ENCODE measurements at places on chromosomes 12 and 14.

DNA sequence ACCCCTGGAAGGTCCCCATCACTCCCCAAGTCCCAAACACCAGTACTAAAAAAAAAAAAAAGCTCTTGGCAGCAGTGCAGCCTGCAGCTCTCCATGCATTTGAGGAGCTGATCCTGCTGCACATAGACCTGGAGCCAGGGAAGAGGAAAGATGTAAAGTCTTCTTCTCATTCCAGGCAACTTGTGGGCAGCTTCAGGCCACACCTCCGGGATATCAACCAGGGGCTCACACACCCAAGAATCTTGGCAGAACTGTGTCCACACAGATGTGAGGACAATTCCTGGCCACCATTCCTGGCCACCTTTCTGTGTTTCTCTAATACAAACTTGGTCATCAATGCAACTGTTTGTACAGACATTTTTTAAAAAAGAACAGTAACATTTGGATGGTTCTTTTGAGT, 72.7 kb downstream of the TMEM132C start:
- no peak for DNase-seq

DNA sequence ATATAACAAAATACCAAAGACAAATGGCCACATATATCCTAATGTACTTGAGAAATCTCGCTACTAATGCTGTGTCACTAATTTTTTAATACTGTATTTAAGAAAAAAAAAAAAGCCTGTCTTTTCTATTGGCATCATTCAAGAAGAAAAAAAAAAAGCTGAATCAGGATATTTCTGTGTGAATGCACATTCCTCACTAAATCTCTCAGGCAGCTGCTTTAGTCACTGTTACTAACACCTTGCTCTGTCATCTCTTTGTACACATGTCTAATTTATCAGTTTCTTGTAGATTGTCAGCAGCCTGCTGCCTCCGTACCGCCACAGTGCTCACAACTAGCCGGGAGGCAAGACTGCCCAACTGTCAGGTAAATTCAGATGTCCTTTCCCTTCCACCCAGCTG, 32.0 kb upstream of the FGD4 start:
- DNase-seq = no peak

DNA sequence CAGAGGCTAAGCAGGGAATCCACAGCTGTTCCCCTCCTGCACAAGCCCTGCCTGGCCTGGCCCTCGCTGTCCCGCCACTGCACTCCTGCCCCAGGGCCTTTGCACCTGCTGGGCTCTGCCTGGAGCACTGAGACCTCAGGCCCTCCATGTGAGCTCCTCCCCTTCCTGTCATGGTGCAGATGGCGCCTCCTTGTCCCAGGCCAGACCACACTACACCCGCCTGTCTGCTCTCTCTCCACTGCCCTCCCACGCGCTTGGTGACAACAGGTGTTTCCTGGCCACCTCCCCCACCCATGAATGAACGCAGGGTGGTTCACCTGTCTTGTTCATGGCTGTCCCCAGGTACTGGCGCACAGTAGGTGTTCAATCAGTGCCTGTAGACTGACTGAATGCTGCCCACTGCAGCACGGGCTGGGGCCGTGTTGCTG, 82.9 kb downstream of the NCOR2 start:
- DNase-seq = no peak

DNA sequence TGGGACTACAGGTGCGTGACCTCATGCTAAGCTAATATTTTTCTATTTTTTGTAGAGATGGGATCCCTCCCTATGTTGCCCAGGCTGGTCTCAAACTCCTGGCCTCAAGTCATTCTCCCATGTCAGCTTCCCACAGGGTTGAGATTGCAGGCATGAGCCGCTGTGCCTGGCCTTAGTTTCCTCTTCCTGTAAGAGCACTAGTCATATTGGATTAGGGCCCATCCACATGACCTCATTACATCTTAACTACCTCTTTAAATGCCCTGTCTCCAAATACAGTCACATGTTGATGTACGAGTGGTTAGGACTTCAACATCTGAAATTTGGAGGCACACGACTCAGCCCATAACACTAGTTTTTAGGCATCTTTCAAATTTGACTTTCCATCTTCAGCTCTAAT, 72.2 kb upstream of the RASSF3 start:
- no peak for DNase-seq

GRCh38 chr12:52006726-52007157, at the start of gene TAMALIN:
Gene TAMALIN (plus strand): TSS chr12:52006946. CDS start chr12:52007020, 74 bp downstream.
- DNase-seq = peak; percentile 61

DNA sequence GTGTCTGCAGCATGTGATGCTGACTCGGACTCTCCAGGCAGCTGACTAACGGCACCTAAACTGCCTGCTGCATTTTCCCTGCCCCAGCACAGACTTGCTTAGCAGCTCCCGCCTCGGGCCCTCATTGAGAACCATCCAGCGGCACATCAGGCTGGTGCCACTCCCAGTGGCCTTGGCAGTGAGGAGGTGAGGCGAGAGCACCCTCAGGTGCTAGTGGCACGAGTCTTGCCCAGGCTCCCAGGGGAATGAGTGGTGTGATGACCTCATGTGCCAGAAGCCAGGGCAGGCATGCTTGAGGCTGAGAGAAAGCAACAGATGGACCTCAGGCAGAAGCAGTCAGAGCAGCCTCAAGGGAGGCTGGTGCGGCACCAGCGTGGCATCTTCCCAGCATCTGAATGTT, 60.2 kb downstream of the PRKCH start:
- no peak for DNase-seq

DNA sequence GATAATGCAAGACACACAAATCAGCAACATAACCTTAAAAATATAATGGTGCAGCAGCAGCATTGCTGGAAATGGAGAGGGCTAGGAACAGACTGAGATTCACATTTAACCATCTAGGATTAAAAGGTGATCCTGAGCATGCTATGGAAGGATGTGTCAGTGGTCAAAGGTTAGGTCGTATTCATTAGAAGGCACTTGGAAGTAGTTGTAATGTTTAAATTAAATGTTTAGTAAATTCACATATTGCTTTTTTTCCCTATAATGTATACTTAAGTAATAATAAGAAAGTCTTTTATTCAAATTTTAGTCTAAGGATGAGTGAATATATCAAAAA, 368.6 kb upstream of the PDE3A start:
- DNase-seq = no peak

GRCh38 chr12:75944097-75944904, 87.3 kb downstream of the PHLDA1 start:
- no peak for DNase-seq

DNA sequence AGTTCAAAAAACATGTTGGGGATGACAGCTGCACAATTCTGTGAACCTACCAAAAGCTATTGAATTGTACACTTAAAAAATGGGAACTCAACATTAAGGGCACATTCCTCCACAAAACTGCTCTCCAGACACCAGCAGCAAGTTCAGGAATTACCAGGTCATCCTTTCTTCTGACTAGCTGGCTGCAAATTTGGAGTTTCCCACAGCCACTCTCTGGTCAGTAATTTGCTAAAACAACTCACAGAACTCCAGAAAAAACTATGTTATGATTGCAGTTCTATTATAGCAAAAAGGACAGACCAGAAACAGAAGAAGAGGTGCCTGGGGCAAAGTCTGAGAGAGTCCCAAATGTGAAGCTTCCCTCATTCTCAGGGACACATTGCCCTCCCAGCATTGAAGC, 20.1 kb upstream of the PLEKHD1 start:
- no peak for DNase-seq

DNA sequence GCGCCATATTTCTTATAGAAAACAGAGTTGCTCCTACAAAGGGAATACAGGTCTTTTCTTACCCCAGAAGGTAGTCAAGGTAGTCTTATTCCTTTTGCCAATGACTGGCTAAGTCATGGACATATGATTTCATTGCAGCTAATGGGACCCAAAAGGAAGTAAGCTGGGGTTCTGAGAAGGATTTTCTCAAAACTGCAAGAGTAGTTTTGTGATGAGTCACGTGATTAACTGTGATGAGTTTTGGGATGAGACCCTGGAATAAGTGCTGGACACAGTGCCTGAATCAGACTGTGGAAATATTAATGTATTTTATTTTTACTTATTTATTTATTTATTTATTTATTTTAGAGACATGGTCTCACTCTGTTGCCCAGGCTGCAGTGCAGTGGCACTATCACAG, 13.4 kb upstream of the NIN start:
- no peak for DNase-seq

GRCh38 chr12:96238336-96239047, 44.3 kb downstream of the ELK3 start:
- DNase-seq = no peak

GRCh38 chr14:56137849-56138248, 19.6 kb downstream of the PELI2 start:
- no peak for DNase-seq

DNA sequence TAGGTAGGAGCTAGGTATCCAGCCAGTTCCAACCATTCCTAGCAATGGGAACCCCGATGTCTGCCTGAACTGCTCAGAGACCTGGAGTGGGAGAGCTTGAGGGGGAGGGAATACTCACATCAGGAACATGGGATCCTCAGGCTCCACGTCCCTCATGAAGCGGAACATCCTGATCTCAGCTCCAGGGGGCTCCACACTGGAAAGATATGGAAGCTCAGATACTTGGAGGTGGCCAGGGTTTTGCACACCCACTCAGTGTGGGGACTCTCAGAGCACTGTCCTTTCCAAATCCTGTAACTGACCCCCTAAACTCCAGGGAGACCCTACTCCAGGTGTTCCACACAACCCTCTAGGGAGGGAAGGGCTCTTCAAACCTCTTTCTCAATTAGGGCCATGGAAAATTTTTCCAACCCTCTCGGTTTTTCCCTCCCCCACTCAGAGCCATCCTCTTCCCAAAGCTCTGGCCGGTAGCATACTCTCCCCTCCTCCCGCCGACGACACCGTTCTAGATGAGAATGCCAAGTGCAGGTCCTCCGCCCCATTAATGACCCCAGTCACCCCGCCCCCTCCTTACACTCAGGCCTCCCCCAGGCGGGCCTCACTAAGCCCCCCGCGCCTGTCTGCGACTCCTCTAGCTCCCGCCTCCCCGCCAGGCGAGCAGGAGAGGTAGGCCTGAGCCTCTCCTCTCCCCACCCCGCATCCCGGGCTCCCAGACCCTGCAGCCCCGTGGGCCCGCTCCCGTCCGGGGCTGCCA, 597 bp downstream of the MLF2 start:
- DNase-seq = no peak

GRCh38 chr12:116104167-116104767, 173.2 kb downstream of the MED13L start:
- no peak for DNase-seq

GRCh38 chr12:118259079-118259478, 113.6 kb downstream of the TAOK3 start:
- no peak for DNase-seq

DNA sequence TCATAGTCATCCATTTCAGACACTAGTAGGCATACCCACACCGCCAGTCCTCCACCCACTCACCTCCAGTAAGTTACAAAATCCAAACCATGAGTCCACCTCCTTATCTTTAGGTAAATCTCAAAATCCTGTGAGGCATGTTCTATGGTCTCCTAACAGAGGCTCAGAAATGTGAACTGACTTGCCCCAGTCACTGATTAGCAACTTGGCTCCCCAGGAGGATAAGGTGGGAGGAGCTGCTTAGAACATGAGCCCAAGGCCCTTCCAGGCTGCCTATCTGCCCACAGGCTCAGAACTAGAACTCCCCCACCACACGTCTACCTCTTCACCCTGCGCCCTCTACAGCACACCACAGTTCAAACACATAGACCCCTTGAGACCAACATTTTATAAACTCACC, 19.9 kb downstream of the SETD3 start:
- no peak for DNase-seq

- no peak for DNase-seq
Observed at GRCh38 chr12:15632708-15633107, 156.5 kb downstream of the EPS8 start.

GRCh38 chr12:77998236-77998786, 167.6 kb downstream of the NAV3 start:
- DNase-seq = no peak

- no peak for DNase-seq
Observed at GRCh38 chr14:40058901-40059897, 627.0 kb upstream of the FBXO33 start.

DNA sequence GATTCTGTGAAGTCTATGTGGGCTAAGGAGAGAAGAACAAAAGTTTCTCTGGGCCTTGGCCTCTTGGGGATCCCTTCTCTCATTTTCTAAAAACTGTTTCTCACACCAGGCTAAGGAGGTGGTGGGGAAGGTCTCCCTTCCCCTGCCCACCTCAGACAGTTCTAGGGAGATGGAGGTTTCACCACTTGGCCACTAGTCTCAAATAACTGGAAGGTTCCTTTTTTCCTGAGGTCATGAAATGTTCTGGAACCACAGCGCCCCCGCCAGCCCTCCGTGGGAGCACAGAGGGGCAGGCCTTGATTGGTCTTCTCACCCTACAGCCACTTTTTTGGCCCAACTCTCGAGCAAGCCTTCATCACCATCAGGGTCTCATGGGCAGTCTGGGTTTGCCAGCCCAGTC, 12.6 kb downstream of the C12orf43 start:
- no peak for DNase-seq

GRCh38 chr14:89276424-89276975, 140.5 kb downstream of the FOXN3 start:
- peak; percentile 33 for DNase-seq

DNA sequence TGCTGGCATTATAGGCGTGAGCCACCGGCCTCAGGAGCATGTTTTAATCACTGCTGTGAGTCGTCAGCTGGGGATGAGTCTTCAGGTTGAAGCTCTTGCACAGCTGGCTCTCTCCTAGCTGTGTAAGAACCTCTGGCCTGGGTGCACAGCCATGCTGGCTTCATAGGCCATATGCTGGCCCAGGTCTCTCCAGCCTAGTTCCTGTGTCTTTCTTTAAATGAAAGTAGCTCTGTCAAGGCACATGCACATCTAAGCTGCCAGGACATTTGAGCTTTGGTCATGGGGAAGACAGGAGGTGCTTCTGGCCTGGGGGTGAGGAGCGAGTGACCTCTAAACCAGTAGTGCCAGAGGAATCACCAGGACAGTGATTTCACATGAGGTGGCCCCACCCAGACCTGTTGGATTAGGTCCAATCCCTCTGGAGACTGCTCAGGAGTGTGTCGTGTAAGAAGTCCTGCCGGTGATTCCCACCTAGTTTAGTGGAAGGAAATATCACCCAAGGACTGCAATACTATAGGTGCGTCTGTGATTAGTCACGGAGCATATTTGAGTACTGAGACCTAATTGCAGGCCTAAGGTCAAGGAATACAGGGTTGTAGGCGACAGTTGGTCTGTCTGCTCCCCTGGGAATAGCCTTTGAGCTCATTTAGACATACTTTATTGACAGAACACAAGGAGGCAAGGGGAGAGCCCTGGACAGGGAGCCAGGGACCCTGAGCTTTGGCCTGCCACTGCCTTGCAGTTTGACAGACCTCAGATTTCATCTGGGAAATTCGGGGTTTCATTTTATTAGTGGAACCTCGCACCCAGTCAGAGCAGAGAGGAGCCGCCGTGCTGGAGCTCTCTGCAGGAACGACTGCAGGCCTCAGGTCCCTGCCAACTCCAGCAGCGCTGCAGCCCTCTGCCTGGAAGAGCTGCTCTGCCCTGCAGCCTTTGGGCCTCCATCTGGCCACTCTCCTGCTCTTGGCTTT, 67.0 kb downstream of the ANKRD9 start:
- DNase-seq = no peak

DNA sequence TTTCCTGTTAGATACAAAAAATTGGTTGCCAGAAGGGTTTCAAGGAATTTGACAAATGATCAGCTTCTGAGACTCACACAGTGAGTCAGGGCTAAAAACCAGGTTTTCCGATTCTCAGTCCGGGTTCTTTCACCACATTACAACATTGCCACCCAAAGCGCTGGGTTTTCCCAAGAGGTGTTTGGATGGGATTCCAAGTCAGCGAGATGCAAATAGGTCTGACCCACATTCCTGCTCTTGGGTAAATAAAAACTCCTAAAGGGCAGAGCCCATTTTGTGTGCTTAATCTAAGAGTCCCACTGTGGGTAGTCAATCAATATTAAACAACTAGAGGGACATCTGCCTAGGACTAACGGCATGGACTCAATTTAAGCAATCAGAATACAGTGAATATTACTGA, 5.4 kb upstream of the RIC8B start:
- DNase-seq = no peak
